ENCODE measurements at places on chromosomes 7 and 10.

DNA sequence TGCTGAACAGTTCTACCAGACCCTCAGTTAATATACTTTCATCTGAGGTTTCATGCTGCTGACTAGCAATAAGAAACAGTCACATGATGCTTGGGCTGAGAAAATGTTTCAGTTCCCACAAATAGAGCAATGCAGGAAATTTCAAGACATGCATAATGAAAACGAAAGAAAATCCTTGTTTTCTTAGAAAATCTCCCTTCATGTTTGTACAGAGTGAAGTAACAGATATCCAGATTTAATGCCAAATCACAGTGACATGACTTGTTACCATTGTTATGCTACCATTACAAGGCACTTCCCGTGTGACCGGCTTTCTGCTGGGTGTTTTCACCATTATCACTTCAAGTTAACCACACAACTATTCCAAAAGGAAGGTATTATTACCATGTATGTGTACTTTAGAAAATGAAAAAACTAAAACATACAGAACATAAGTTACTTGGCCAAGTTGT, 121.7 kb downstream of the DOCK4 start:
- DNase-seq = no peak

GRCh38 chr10:104435822-104436221, 82.2 kb downstream of the CFAP58 start:
- DNase-seq = no peak

DNA sequence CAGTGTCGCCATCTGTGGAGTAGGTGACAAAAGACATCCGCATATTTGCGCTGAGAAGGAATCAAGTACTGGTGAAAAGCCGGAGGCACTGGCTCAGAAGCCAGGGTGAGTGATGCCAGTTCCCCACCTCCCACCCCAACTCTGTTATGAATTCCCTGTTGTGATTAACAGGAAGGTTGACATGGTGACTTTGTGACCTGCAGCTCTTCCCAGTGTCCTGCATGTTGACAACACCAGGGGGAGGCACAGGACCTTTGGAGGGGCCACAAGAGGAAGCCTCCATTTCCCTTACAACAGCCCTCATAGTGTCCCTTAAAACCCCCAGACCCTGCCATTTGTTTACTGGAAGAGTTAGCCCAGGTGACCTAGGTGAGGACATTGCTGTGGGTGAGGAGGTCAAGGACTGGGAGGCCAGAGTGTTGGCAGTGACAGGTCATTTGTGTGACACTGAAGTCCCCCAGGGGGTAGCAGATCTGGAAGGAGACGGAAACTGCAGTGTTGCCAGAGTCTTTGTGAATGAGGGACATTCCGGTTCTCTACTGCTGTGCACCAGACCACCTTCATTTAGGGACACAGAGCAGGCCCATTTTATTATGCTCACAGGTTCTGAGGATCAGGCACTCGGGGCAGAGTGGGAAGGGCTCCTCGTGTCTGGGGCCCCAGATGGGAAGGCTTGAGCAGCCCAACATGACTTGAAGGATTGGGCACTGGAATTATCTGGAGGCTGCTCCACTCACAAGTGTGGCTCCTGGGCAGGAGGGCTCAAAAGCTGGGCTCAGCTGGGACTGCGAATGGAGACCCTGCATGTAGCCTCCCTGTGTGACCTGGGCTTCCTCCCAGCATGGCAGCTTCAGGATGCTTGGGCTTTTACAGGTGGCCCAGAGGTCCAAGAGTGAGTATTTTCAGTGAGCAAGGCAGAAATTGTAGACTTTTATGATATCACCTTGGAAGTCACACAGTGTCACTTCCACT, 13.0 kb upstream of the ANTXRL start:
- DNase-seq = no peak

DNA sequence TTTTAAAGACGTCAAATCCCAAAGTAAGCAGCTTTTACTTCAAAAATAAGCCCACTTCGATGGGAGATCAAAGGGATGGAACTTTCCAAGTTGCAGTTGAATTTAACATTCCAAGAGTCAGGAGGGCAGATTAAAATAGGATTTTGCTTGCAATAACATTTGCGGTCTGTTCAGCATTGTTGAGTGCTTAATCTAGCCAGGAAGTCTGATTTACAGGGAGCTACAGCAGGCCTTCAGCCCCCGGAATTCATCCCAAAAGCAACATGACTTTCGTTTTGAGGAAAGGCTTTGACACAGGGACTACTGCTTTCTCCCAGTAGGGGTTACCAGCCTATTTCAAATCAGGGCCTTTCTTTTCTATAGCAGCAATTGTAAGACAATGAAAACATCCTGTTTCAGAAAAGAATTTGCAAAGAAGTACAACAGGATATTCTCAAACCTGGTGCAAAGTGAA, 279.6 kb upstream of the PITRM1 start:
- DNase-seq = peak; percentile 15

GRCh38 chr10:46550795-46551700, 5.4 kb downstream of the GPRIN2 start:
- no peak for DNase-seq
